ENCODE measurements at places on chromosomes 5 and 9.

GRCh38 chr9:26012797-26013196 is 334.6 kb upstream of the TUSC1 start:
- DNase-seq, result no peak

- no peak for DNase-seq
Measured at GRCh38 chr5:100260968-100261367, 274.2 kb upstream of the FAM174A start.

DNA sequence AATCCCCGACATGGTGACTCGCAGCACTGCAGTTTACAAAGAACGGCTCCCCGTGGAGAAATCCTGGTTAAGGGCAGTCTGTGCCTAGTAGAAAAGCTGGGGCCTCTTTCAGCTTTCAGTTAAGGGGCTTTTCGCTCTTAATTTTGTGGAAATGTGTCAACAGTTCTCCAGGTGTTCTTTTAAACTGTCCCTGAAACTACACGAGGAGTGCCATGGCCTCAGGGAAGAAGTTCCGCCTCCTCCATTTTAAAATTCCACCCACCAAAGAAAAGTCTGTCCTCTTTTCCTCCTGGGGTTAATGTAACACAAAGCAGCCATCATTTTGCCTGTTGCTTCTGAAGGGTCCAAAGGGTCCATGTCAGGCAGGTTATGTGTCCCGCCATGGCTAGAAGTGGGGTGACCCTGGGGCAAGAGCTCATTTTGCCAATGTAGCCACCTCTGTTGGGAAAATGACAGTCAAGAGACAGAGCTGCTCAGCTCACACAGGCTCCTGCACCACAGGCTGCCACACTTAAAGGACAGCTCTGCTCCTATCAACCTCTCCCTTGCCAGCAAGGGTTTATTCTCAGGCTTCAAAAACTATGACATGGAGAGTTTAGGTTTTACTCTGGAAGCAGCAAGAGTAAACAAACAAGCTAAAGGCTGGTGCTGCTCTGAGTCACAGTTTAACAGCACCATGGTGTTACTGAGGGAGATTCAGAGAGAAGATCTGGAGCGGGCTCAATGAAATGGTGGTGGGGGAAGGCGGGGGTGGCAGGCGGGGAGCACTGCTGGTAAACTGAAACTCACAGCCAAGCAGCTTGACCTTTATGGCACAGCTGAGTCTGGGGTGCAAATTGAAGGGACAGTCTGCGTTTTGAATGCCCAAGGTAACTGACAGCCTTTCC is 3.2 kb downstream of the WHRN start:
- no peak for DNase-seq

DNA sequence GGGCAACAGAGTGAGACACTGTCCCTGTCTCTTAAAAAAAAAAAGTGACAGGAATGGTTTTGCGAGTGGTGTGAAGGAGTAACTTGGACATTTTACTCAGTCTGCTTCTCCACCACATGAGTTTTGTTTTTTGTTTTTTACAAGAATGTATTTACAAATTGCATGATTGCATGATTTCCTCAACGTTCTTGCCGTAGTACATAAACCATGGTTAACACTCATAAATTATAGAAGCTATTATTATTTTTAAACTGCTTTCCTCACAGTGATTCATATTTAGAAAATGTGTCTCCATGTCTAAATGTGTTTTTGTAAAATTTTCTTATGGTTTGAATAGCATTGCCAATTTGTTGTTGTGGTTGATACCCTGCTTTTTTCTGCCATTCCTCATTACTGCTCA is 220.0 kb downstream of the GOLPH3 start:
- no peak for DNase-seq

DNA sequence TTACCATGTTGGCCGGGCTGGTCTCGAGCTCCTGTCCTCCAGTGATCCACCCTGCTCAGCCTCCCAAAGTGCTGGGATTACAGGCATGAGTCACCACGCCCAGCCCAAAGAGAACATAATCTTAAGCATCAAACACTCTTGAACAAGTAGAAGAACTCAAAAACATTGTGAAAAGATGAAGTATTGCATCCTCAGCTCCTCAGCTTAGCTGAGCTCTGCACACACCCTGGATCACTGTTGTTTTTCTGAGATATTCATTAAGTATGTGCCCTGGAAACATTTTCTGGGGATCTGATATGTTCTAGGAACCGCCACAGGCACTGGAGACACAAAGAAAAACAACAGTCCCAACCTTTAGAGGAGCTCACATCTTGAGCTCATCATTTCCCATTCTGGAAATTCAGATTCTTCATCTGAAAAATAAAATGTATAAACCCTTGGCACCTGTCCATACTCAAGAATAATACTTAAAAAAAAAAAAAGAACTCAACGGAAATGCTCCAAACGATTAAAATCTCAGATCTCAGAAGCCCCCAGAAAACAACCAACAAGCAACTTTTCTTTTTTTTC is 62.2 kb upstream of the ZNF462 start:
- DNase-seq, result no peak

DNA sequence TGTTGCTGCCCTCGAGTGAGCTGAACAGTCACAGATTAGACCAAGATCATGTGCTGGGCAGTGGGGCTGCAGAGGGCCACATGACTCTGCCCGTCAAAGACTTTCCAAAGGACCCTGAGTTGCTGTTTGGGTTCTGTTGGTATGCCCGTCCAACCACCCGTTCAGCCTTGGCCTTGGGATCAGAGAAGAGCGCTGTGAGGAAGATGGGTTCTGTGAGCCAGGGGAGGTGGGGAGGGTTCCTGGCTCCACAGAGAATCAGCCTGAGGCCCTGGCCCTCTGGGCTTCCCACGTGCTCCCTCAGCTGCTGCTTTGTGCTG is 72.6 kb downstream of the RGS3 start:
- no peak for DNase-seq

- no peak for DNase-seq
Measured at GRCh38 chr5:36363101-36363500, 61.4 kb upstream of the RANBP3L start.

DNA sequence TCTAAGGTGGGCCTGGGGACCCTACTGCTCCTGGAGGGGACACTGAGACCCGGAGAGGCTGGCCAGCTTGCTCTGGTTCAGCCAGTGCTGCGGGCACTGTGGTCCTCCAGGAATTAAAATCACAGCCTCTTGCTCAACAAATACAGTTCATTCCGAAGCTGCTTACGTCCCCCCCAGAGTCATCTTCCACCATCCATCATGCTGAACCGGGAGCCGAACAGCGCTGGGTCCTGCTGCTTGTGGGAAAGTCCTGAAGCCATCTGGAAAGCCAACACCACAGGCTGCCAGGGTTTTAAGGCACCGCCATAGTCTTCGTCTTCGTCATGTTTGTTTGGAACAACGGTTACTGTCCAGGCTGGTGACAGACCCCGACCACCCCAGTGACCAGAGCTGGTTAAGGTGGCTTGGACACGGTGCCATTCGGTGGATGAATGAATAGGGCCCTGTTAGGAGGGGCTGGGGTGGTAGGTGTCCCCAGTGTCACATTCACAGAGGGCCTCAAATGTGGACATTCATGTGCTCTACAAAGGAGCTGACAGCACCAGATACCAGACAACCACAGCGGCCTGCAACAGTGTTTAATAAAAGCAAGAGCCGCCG is 81.6 kb upstream of the PHYKPL start:
- DNase-seq, result no peak

DNA sequence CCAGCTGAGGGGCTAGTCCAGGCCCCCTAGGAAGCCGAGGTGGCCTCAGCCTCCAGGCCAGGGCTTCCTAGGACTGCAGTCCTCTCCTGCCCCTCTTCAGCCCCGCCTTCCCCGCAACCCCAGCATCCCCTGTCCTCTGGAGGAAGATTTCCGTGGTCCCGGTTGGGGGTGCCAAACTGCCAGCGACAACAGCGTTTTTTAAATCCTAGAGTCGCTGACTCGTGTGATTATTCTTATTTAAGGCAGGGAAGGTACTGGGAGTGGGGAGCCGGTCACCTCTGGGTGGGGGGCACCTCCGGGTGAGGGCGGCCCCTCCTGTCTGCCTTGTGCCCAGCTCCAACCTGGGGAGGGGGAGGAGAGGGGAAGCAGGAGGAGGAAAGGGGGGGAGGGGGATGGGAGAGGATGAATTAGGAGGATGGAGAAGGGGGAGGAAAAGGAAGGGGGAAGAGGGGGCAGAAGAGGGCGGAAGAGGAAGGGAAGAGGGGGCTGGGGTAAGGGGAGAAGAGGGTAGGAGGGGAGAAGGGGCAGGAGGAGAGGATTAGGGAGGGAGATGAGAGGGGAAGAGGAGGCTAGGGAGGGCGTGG is 173.1 kb upstream of the IER5L start:
- DNase-seq, result no peak

DNA sequence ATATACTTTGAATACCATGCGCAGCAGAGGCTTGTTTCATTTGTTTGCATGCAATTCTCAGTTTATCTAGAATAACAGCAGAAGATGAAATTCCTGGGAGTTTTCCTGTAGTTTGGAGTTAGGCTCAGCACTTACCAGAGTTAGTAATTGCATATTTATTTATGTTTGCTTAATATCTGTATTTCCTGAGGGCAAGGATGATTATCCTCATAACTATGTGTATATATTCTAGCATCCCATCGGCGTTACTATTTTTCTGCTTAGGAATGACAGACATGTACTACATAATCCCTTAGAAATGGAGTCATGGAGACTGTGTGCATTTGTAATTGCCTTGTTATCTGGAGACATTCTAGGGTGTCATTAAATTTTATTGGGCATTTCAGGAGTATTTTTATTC is 1184.8 kb downstream of the DTWD2 start:
- no peak for DNase-seq

- no peak for DNase-seq
Measured at GRCh38 chr9:18472841-18473251, 1.1 kb upstream of the ADAMTSL1 start.

- no peak for DNase-seq
Measured at GRCh38 chr5:156043351-156043750, 283.6 kb upstream of the SGCD start.

- DNase-seq, result no peak
Measured at GRCh38 chr5:92962752-92963151, 618.3 kb downstream of the NR2F1-AS1 start.

GRCh38 chr9:105070176-105070575 is 142.2 kb upstream of the ABCA1 start:
- DNase-seq, result no peak

GRCh38 chr5:135235551-135236227 is 163.3 kb downstream of the MACROH2A1 start:
- DNase-seq, result no peak

GRCh38 chr5:175531361-175531760 is 53.0 kb downstream of the SFXN1 start:
- DNase-seq, result no peak

DNA sequence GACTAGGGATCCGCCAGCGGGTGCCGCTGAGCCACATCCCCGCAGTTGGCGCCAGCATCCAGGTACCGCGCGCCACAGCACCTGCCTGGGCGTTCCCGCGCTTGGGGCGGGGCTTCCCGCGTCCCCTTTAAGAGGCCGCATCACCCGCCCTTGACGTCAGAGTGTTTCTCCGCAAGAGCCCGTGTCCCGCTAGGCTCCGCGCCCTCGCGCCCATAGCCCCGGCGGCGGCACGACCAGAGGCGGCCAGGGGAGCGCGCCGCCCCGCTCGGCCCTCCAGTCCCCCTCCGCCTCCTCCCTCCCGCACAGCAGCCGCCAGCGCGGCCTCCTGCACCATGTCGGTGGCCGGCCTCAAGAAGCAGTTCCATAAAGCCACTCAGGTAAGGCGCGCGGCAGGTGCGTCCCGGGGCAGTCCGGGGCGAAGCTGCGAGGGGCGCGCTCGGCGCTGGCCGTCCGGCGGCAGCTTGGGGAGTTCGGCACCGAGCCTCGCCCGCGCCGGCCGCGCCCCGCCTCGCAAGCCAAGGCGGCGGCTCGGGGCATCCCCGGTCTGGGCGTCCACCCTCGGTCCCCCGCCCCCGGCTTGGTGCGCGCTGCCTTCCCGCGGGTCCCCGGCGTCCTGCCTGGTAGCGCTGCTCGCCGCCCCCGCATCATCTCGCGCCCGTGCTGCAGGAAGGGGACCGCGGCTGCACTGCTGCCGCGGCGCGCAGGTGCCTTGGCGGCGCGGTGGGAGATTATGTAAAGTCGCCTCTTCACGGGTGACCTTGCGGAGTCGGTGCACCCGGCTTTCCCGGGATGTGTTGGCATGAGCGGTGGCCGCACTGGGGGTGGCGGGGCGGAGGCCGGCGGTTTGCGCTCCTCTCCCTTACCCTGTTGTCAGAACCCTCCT is at the start of gene SH3GL2:
Gene SH3GL2, plus strand, starts transcription at position 156 of the 883 bp plus-strand sequence.
- DNase-seq, result no peak

GRCh38 chr5:92364986-92365550 is 982.0 kb upstream of the ARRDC3 start:
- no peak for DNase-seq

GRCh38 chr9:94995048-94995693 is 268.7 kb downstream of the AOPEP start:
- DNase-seq, result no peak

DNA sequence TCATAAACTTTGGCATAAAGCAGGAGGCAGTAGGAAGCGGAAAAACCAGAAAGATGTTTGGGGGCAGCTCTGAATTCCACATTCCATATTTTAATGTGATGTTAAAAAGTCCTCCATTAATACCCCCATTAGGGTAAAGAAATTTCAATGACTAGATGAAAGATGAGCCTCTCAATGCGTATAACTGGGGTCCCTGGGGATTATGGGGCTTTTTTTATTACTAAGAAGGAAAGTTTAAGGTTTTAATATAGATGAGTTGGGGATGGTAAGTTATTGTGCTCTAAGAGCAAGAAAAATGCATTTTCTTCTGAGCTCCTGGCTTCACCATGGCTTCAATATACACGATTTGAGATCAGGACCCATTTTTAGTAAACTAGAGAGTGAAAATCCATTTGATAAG is 321.9 kb downstream of the CDK5RAP2 start:
- DNase-seq, result no peak

DNA sequence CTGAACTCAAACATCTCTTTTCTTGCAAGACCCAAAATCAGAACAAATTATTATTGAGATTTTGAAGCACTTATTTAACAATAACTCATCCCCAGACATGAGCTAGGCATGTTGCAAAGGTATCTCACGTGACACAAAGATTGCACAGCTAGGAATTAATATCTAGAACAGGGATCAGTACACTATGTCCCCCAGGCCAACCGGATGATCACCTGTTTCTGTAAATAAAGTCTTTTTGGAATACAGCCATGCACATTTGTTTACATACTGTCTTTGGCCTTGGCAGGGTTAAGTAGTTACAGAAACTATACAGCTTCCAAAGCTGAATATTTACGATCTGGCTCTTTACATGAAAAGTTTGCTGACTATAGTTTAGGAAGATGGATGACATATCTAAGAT is 287.7 kb downstream of the ACTL7B start:
- no peak for DNase-seq

- DNase-seq, result no peak
Measured at GRCh38 chr5:371811-372555, 50.5 kb downstream of the AHRR start.

GRCh38 chr5:17261075-17261474 is 43.6 kb downstream of the BASP1 start:
- DNase-seq, result no peak

- DNase-seq, result no peak
Measured at GRCh38 chr9:116174347-116174746, 20.8 kb downstream of the PAPPA start.

Measured in stimulated activated CD8-positive, alpha-beta memory T cell treated with anti-CD3 and anti-CD28 coated beads, Interleukin-12 subunit alpha, Interleukin-12 subunit beta, amount 100 ng/mL, for 1 hour (primary cell).